ENCODE measurements at places on chromosomes 12 and 14.

GRCh38 chr12:131494216-131494615 lies 216.7 kb upstream of the SFSWAP start:
- no peak for DNase-seq

GRCh38 chr12:29614694-29615325 lies 117.3 kb upstream of the OVCH1 start:
- DNase-seq = no peak

DNA sequence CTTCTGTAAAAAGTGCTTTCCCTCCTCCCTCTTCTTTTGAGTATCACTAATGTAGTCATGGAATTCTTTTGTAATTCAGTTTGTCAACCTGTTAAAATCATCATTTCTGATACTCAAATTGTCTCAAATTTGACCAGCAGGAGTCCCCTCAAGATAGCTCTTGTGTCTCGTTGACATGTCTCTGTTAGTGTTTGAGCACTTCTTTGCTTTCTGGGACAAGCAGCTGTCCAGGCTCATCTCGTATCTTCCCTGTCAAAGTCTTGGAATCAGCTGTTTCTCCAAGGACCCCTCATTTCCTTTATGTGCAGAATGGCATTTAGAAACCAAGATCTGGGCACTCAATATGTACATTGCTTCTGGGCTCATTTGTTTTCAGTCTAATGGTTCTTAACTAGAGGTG lies 10.7 kb downstream of the CIPC start:
- DNase-seq = no peak

- no peak for DNase-seq
Measured at GRCh38 chr12:53004178-53004577, 2.1 kb upstream of the EIF4B start.

DNA sequence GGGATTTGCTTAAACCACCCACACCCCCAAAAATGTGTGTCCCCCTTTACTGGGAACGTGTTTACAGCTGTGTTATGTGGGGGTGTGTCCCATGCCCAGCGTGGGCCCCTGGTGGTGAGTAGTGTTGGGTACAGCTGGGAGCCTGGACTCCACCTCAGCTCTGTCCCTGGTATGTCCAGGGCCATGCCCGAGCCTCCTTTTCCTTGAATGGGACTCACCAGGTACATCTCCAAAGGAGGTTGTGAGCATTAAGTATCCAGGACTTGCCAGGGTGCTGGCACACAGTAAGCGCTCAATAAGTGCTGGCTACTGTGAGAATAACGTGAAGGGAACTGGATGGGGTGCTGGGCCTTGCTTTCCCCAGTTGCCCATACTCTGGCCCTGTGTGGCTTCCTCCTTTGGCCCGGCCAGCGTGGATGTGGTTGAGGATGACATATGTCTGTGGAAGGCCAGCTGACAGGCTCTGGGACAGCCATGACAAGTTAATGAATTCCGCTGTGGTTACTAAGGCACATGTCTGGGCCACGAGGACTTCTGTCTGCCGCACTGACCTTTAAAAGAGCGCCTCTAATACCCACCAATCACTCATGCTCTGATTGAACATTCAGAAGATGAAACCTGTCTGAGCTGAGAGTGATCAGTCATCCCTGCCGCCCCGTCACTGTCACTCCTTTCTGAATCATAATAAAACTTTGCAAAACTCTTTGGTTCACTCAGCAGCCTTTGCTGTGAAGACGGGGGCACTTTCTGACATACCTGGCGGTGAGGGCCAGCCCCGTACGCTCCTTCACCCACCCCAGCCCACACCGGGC lies 74.7 kb downstream of the DIO3 start:
- DNase-seq = no peak

- DNase-seq = no peak
Measured at GRCh38 chr14:94970941-94971730, 186.2 kb downstream of the DICER1 start.

- DNase-seq = peak; percentile 76
Measured at GRCh38 chr14:68762953-68763764, 29.7 kb downstream of the ZFP36L1 start.

DNA sequence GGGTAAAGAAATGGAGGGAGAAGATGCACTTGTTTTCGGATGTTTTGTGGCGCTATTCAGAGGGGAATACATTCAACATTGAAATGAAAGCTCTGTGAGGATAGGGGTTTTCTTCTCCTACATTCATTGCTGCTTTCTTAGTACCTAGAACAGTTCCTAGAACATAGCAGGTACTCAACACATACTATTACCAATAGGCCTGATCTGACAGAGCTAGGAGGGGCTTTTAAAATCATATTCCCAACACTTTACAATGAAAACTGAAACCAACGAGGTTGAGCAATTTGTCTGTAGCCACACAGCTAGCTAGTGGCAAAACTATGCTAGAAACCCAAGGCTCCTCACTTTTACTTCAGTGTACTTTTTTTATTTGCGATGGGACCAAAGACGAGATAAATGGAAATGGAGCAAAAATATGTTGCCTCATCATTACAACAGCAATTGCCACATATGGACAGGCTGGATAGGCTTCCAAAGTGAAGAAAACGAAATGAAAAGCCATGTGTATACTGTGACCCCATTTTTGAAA lies 23.1 kb upstream of the IL22 start:
- DNase-seq = no peak

DNA sequence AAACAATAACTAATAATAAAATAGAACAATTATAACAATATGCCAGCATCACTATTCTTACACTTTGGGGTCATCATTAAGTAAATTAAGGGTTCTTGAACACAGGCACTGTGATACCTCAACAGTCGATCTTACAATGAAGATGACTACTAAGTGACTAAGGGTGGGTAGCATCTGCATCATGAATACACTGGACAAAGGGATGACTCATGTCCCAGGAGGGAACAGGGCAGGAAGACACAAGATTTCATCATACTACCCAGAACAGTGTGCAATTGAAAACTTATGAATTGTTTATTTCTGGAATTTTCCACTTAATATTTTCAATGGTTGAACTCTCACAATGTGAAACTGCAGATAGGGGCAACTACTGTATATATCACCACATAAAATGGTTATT lies 19.7 kb downstream of the TSPAN19 start:
- peak; percentile 96 for DNase-seq

- no peak for DNase-seq
Measured at GRCh38 chr12:92128612-92129011, 17.0 kb downstream of the BTG1 start.

- no peak for DNase-seq
Measured at GRCh38 chr14:90517076-90517841, 120.4 kb downstream of the CALM1 start.

GRCh38 chr14:72182708-72183432 lies 250.6 kb downstream of the RGS6 start:
- no peak for DNase-seq

DNA sequence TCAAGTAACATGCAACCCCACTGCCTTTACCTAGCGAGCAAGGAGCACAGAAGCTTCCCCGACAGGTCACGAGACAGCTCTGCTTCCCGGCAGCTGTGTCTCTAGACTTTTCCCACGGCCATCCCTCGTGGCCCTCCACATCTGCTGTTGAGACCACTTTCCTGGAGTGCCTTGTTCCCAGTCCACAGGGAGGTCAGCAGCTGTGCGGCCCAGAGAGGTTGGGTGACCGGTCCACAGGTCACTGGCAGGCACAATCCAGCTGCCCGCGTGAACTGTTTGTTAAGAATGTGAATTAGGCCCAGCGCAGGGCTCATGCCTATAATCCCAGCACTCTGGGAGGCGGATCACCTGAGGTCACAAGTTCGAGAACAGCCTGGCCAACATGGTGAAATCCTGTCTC lies 71.5 kb downstream of the SCARB1 start:
- DNase-seq = no peak

DNA sequence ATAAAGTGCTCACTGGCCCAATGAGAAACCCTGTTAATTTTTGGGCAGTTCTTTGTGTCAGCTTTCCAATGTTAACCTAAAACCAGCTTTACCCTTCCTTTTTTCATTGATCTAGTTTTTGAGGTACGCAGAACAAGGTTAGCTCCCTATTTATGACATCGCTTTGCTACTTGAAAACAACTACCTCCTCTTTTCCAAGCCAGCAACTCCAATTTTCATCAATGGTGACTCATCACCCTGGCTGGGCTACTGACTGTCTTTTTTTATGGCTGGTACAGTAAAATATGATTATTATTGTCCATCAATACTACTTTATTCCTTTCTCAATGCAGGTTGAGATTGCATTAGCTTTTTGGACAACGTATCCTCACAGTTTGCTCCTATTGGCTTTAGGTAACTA lies 22.5 kb upstream of the AKAP6 start:
- DNase-seq = no peak

DNA sequence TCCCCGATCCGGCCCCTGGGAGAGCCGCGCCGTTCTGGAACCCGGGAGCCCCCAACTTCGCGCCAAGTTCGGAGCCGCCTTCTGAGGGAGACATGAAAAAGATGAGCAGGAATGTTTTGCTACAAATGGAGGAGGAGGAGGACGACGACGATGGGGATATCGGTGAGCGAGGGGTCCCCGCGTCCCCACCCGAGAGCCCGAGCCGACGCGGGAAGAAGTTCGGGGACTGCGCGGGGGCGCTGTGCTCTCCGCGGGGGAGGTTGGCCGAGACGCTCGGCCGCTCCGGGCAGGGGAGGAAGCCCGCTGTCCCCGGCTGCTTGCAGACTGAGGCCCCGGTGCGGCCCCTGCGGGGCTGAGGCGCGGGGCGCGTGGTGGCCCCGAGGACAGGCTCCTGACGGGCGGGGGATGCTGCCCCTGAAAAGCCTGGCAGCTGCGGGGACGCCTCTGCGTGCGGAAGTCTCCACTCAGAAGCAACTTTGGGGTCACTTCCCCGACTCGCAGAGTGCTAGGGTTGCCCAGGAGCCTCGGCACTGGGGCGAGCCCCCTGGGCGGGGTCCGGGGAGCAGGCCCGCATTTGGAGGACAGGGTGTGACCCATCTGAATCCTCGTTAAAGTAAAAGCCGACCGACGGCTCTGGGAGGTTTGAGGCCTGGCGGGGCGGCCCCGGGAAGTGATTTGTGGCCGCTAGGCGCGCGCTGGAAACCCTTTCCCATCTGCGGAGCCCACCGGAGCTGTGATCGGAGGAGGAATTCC lies 511 bp downstream of the ANO6 start:
- peak; percentile 49 for DNase-seq

DNA sequence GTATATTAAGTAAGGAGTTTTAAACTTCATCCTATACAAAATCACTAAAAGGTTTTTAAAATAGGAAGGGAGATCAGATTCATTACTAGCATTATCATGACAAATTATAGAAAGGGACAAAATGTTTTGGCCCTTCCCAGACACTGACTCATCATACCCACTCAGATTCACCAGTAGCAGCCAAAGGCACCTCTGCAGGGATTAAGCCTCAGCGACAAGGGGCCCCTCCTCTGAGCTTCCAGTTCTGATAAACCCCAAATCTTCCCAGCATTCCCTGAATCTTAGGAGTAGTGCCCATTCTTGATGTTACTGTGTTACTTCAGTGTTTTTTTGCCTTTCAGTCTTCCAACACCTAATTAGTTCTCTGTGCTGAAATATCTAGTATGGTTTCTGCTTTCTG lies 14.5 kb downstream of the KRAS start:
- peak; percentile 36 for DNase-seq

- DNase-seq = no peak
Measured at GRCh38 chr12:41264281-41264680, 76.2 kb downstream of the PDZRN4 start.

DNA sequence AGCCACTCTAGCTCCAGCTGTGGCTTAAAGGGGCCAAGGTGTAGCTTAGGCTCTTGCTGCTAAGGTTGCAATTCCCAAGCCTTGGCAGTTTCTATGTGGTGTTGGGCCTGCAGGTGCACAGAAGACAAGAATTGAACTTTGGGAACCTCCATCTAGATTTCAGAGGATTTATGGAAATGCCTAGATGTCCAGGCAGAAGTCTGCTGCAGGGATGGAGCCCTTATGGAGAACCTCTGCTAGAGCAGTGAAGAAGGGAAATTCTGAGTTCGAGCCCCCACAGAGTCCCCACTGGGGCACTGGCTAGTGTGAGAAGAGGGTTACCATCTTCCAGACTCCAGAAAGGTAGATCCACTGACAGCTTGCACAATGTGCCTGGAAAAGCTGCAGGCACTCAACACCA lies 694.7 kb downstream of the SLC16A7 start:
- no peak for DNase-seq

DNA sequence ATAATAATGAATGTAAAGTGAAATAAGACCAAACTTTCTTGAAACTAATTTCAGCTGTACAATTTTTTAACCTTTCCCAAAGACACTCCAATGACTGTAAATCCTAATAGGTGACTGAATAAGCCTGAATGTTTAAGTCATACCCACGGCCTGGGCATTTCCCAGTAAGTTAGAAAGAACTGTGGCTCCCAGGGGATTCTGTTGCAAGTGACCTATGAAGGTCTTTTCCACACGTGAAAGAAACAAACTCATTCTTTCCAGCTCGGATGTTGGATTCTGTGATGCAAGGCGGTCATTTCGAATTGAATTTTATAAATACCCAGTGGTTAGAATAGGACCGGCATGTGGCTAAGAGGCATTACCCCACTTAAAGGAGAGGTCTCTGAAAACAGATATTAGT lies 1134.4 kb downstream of the GALC start:
- DNase-seq = no peak

DNA sequence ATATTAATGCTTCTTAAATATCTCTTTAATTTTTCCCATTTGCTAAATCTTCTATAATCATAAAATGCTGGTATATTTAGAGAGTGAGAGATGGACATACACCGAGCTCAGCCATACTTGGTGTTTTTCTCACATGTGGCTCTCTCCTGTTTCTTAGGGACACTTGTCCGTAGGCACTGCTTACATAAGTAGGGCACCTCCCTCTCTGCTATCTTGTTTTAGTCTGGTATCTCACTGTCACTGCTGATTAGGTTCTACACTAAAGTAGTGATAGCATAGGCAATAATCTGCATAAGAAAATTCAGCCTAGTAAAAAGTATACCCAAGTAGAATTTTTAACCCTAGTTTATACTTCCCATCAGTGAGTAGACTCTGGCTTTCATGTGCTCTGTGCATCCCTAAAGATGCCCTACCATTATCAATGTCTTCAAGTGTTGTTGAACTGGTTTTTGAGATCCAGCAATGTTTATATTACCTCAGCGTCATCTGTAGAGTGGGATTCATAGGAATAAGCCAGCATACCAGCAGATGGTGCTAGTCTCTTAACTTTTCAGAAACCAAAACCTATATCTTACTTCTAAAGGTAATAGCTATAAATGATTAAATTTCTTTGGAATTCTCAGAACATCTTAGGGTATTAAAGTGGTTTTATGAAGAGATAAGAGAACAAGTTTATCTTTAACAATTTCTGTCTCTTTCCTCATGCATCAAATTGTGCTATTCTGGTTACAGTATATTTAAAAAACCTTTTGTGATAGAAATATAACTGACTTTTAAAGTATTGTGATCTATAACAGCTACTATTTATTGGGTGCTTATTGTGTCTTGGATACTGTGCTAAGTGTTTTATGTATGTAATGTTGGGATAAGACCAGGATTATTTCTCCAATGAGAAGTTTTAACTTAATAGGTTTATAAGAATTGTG lies 32.9 kb downstream of the ARID2 start:
- DNase-seq = peak; percentile 78

- peak; percentile 3 for DNase-seq
Measured at GRCh38 chr12:29346769-29347421, 34.1 kb downstream of the ERGIC2 start.

Measured in IMR-90 (cell line).